ENCODE measurements at places on chromosomes 3 and 15.

DNA sequence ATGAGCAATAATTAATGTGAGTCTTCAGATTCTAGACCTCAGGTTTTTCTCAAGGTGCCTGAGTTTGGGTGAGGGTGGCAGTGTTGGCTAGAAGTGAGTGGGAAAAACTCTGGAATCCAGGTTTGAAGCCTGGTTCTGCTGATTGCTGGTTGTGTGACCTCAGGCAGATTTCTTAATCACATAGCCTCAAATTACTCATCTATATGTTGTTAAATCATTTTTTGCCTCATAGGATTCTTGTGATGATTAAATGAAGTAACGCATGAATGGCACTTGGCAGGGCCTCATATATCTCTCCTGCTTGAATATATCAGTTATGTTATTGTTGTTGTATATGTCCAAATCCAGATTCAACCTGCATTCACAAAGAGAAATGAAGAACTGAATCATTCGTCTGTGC lies 60.5 kb downstream of the NR2F2 start:
- no peak for DNase-seq

DNA sequence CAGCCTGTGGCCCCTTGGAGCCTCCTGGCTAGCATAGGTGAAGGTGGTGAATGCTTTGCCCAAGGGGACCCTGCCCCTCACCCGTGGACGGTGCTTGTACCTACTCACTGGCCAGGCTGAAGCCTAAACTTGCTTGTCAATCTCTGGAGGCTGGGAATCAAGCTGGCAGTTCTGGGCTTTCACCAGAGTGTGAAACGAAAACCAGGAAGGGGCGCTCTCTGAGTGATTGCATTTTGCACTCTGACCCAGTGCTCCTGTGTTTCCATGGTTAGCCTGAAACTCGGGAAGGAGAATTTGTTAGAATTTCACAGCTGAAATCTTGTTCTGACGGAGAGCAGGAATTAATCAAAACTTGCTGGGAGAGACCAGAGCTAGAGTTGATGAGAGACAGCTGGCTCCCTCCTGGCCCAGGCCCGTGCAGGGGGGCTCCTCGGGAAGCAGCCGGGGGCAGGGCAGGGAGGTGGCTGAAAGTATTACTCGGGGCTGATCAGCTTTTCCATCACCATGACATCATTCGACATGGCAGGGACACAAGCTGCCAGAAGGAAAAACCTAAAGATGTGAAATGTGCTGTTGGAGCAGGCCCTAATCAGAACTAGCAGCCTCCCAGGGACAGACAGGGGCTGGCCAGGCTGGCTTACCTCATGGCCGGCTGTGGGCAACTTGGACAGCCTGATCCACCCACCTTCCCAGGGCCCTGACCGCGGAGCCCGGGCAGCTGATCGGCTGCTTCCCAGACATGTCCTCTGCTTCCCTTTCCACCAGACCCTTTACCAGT lies 323.6 kb upstream of the CTDSPL start:
- DNase-seq: no peak

DNA sequence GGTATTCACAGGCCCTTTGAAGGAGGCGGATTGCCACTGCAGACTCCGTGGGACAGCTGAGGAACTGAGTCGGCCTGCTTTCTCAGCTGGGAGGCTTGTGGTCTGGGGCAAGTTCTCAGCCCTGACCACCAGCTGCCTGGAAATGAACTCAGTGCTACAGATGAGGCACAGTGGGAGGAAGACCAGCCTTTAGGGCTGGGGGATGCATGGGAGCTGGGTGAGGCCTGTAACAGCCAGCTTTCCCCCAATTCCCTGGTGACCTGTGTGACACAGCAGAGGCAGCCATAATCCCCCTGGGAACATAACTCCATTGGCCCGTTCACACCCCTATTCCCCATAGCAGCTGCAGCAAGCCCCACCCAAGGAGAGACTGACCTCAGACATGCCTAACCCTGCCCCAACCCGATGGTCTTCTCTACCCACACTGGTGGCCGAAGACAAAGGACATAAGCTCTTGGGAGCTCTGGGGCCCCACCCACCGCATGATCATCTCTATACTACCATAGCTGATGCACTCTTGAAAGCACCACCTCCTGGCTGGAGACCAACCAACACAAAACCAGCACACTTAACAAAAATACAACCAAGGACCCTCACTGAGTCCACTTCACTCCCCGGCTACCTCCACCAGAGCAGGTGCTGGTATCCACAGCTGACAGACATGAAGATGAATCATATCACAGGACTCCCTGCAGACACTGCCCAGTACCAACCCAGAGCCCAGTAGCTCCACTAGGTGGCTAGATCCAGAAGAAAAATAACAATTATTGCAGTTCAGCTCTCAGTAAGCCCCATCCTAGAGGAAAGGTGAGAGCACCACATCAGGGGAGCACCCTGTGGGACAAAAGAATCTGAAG lies 24.9 kb downstream of the ZMAT3 start:
- DNase-seq: no peak

DNA sequence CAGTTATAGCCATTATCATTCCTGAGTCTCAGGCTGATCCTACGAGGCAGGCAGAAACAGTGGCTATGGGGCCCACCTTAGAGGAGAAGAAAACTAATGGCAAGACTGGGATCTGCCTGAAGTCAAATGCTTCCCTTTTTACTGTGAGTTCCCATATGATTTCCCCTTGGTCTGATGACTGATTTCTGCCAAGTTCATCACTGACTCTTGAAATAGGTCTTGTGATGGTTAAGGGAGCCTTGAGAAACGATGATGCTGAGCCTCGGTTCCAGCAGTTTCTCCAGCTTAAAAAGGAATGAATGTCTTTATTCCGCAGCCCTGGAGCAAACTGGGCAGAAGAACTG lies 29.4 kb upstream of the LDHAL6B start:
- DNase-seq: peak; percentile 96

GRCh38 chr3:32082721-32083120 lies 23.7 kb upstream of the GPD1L start:
- DNase-seq: no peak

GRCh38 chr3:176650478-176650877 lies 546.8 kb downstream of the TBL1XR1 start:
- DNase-seq: peak; percentile 5

GRCh38 chr3:64300790-64301423 lies 75.6 kb upstream of the PRICKLE2 start:
- no peak for DNase-seq

GRCh38 chr3:31772272-31772671 lies 208.8 kb downstream of the OSBPL10 start:
- DNase-seq: no peak

DNA sequence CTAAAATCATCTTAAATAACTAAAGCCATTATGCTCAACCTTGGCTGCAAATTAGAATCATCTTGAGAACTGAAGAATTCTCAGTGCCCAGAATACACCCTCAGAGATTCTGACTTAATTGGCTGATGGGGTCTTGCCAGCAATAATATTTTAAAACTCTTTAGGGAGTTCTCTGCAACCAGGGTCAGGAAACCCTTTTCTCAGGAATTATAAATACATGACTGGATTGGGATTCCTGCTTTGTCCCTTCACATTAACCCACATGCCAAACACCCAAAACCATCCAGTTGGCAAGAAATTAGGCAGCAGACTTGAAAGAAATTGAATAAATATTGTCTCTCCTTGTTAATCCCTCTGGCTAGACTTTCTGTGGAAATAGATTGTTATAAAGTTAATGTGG lies 482.3 kb upstream of the NECTIN3 start:
- DNase-seq: no peak

DNA sequence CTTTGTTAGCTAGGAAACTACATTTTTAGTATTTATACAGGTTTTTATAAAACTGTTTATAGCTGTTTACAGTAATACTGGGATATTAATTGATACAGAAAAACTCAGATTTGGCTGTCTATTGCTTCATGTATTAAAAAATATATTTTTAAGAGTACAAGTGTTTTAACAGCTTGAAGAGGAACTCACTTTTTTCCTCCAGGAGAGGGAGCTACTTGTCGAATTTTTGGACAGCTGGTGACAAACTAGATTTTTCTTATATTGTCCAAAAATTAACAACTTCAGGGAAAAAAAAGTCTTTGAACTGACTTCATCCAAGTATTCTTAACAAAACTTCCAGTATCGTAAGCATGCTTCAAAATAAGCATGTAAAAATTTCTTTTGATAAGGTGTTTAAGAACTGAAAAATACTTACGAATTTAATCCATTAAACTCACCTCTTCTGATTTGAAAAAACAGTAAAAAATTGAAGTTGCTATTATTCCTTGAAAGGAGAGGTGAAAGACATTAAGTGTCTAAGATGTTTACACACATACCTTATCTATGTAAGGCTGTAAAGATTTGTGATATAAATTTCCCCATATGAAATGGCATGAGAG lies 4.0 kb downstream of the DIPK2A start:
- peak; percentile 78 for DNase-seq

- no peak for DNase-seq
These were observed 273.1 kb upstream of the TBL1XR1 start for GRCh38 chr3:177470197-177470941.

DNA sequence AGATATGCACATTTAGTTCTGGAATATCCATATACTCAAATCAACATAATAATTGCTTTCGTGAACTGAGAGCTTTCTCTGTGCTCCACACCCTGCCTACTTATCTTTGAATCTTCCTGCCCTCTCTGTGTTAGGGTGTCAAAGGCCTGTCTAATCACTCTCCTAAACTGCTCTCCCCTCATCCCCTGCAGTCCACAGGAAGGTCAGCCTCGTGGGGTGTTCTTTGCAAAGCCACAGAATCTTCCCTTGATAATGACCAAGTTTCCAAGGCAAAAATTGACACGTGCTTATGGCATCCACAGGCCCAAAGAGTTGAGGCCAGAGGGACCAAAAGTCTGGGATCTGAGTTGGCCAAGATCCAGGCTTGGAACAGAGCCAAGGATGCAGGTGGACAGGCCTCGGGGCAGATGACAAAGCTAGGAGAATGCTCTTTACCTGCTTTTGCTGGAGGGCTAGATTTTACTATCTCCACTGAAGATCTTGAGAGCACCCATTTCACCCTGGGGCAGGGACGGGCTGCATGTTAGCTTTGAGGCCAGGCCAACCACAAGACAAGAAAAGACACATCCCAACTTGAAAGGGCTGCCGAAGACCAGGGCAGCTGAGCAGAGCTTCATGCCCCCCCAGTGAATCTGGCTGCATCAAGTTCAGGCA lies 20.4 kb downstream of the BHLHE40 start:
- no peak for DNase-seq

- DNase-seq: no peak
These were observed 345.1 kb downstream of the IL5RA start for GRCh38 chr3:2765002-2765579.

GRCh38 chr3:110420158-110420641 lies 651.4 kb upstream of the NECTIN3 start:
- no peak for DNase-seq

DNA sequence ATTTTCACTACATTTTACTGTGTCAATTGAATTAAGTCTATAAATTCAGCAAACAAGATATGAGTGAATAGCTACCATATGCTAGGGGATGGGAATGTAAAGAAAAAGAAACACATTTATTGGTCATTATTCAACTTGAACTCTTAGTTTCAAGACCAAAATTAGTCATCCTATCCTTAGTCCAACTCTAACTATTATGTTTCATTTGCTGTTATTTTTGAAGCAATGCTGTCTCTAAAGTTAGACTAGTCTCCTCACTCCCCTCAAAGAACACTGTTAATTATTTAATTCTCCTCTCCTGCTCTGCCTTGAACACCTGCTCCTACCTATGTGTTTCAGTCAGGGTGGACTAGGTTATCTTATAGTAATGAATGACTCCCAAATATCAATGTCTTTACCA lies 920.9 kb downstream of the TUSC7 start:
- no peak for DNase-seq

DNA sequence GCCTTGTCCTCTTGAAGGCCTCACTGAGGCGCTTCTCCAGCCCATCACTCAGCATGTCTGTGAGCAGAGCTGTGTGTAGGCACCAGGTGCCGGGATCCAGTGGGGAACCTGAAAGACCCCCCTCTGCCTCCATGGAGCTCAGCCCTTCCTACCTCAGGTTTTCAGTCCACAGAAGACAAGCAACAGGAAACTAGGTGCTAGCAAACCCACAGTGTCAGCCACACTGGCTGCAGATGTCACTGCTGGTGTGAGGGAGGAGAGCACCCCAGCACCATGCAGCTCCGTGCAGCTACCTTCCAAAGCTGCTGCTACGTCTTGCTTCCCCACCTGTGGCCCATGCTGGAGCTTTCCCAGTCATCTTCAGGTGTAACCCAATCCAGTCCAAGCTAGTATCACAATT lies 17.9 kb downstream of the PSTPIP1 start:
- no peak for DNase-seq

GRCh38 chr3:187920913-187921312 lies 175.6 kb upstream of the BCL6 start:
- DNase-seq: no peak

DNA sequence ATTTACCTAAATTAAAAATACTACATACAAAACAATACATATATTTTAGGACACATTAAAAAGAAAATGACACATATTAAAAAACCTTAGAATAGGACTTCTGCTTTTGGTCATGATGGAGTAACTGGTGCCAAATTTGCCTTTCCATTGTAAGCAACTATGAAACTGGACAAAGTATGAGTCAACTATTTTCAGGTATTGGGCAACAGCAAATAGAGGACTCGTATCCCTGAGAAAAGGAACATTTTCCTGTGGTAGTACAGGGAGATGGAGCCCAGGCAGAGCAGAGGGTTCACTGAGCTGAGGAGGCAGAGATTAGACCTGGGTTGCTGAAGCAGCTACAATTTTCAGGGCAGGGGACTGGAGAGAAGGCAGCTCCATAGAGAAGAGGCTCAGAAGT lies 14.7 kb downstream of the CCR1 start:
- peak; percentile 91 for DNase-seq

- DNase-seq: no peak
These were observed 75.1 kb upstream of the MELTF start for GRCh38 chr3:197104738-197105137.

DNA sequence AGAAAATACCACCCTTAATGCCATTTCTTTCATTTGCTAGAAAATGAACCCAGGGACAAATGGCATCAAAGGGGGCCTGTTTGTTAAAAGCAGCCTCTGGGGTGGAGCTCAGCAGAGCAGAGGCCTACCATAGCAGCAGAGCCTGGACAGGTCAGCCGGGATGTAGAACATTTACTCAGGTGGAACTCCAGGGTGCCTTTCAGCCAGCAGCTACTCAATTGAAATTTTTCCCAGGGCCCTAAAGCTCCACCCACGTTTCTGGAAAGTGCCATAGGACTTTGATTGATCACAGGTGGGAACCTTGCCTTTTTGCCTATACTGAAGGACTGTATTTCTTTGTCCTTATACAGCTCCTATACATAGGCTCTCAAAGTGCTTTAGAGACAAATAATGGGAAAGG lies 74.5 kb upstream of the C15orf61 start:
- DNase-seq: no peak

- DNase-seq: no peak
These were observed 27.3 kb downstream of the WNT5A start for GRCh38 chr3:55459838-55460237.

GRCh38 chr3:197882586-197882985 lies 67.4 kb upstream of the RPL35A start:
- peak; percentile 29 for DNase-seq

- no peak for DNase-seq
These were observed 2.6 kb upstream of the TBC1D2B start for GRCh38 chr15:78080088-78080460.

- peak; percentile 83 for DNase-seq
These were observed 81.5 kb downstream of the SMAD3 start for GRCh38 chr15:67146875-67147381.
